SK-MEL-5 (cell line): ENCODE measurements at places on chromosomes 6 and 20. TPM values are rescaled to one million over a fixed set of nuclear protein-coding genes. Genes with fewer than 3 reads are reported as not detected.

DNA sequence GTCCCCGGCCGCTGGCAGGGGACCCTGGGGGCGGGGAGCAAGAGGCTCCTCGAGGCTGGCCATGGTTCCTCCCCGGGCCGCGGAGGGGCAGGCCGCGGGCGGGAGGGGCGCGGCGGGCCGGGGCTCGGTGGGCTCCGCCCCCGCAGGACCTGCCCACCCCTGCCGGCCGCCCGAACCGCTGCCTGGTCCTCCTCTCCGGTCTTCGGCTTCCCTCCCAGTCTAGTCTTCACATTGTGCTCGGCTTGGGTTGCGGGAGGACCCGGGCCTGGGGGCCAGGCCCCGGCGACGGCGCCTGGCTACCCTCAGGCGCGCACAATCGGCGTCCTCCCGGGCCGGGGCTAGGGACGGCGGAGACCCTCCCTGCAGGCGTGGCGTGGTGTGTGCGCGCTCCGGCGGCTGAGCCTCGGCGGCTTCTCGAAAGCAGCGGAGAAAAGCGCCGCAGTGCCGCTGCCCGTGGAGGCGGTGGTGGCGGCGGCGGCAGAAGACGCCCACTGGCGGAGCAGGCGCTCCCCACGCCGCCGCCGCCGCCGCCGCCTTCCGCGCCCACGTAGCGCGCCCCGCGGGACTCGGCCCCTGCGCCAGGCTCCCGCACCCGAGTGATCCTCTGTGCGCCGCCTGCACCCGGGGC is at the start of gene PDE10A:
PDE10A (minus strand) TSS at position 493 of the 628 bp plus-strand sequence; CDS start at position 63, 430 bp downstream.
- DNase-seq, result peak; percentile 54

DNA sequence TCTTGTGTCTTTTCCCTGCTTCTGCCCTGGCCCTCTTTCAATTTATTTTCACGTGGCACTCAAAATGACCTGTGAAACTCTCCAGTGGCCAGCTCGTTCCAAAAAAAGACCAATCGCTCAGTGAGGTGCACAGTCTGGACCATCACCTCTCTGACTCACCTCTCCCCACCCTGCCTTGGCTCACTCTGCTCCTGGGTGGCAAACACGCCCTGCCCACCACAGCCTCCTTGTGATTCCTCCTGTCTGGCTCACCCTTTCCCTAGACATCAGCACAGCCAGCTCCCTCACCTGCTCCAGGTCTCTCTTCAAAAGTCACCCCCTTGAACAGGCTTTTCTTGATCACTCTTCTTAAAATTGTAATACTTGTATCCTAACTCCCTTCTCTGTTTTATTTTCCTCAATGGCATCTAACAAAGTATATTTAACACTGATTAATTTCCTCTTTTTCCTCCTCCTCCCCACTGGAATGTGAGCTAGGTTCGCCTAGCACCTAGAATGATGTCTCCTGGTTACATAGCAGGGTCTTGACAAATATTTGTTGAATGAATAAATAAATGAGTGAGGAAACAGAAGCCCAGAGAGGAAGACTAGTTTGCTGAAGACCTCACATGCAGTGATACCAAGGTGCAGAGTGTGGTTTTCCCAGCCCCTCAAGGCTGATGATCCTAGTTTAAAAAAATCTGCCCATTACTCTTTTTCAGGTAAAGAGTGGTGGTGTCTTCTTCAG is 109.0 kb downstream of the GJA10 start:
- no peak for DNase-seq

NHLRC1 gene
- 4.4 and 5.0 TPM in 2 replicates for total RNA-seq

DNA sequence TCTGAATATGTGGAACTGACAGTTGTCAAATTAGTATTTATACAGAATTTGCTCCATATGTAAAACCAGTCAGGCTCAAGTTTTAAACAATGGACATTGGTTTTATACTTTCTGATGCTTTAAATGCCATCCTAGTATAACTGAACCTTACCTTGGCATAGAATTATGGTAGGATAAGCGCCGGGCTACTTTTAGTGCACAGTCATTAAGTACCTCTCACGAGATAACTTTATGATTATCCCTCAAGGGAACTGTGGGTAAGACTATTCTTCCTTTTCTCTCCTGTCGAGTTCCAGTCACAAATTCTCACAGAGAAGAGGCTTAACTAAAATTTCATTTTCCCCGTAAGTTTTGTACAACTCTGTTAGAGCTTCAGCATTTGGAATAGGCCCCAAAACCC is 110.6 kb upstream of the PTPRK start:
- DNase-seq, result no peak

MRPL18 gene
- 123 and 126 TPM in 2 replicates for total RNA-seq

DNA sequence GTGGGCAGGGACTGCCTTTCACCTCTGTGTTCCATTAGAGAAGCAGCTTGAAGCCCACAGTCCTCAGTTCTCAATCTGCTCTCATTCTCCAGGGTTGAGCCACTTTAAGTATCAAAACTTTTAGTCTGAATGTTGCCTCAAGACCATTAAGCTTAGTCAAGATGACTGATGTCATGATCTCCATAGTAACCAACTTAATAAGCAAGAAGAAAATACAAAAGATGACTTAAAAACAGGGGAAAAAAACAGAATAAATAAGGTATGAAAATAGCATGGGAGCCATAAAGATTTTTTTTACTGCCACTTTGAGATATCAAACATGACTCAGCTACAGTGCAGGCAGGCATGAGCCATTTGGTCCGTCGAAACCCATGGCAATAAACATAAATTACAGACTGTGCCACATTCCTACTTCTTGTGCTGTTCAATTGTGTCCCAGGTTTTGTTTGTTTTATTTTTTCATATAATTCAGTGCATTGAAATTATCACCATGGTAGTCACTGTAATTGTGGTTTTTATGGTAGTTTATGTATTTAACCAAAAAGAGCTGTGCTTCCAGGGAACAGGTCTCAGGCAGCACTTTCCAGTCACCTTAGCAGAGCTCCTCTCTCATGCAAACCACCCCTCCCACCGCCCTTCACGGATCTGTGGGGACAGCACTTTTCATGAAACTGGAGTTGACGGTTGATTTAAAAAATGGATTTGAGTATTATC is 156.5 kb upstream of the INSM1 start:
- no peak for DNase-seq

MAFB gene
- 1.2 and 1.4 TPM in 2 replicates for total RNA-seq

GRCh38 chr6:167098825-167099225 is 24.1 kb upstream of the CCR6 start:
- DNase-seq, result no peak

- DNase-seq, result no peak
Measured at GRCh38 chr20:438571-439469, 23.5 kb downstream of the TBC1D20 start.

DNA sequence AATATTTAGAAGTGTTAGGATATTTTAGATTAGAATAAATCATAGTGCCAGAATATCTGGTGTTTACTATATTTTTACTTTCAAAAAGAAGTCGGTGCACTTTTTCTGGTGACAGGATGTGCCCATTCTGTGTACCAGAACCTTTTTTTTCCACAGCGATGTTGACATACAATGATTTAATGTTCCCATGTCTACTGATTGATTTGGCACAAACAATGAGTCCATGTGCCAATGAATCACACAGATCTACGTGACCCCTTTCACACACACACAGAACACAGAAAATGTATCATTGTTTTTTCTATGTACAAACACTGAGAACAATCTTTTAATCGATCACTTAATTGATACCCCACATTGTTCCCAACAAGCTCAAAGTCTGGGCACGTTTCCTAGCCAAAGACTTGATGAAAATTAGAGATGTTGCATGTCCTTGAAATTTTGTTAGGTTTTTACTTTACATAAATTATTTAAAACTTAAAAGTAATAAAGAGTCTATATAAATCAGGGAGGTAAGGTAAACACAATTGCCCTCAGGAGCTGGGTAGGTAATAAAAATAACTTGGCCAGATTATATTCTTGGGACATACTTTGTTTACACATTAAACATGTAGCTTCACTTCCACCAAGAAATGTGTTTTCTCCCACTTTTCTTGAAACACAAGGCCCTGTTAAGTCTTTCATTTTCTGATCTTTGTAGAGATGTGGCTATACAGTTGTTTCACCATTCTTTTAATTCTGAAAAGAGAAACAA is 36.4 kb upstream of the SOX4 start:
- peak; percentile 51 for DNase-seq
